ENCODE measurements at places on chromosomes 16 and 17.
A peak's percentile ranks its signal among the peaks of the same experiment; 100 is the strongest.

DNA sequence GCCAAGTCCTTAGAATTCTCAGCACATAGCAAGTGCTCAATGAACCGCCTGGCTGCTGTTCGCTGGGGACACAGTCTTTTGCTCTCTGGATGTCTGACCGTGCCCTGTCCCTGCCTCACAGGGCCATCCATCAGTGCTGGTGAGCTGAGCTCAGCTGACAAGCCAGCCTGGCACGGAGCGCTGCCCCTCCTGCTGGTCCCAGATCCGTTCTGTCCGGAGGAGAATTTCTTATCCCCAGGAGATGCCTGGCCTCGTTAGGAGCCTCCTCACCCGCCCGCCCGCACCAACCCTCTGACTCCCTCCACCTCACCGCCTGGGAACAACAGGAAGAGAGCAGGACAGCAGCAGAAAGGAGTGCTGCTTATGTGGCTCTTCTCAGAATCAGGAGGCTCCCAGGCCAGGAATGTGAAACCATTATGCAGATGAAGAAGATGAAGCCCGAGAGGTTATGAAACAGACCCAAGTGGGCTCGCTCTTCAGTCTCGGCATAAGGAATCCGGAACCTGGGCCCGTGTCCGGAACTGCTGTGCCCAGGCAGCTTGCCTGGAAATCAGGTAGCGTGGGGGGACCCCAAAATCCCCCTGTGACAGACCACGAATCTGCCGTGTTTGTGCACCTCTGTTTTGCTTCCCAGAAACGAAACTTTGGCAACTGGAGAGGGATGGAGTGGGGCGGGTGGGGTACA lies 28.8 kb upstream of the RMI2 start:
- DNase-seq, result no peak

- no peak for DNase-seq
Observed at GRCh38 chr16:87836844-87837581, 32.3 kb downstream of the SLC7A5 start.

GRCh38 chr16:83300326-83300725 lies 507.5 kb upstream of the HSBP1 start:
- no peak for DNase-seq

- DNase-seq, result no peak
Observed at GRCh38 chr17:27333410-27333980, 39.6 kb downstream of the WSB1 start.

GRCh38 chr16:70476272-70477020 lies 22.1 kb downstream of the FCSK start:
- no peak for DNase-seq

- peak; percentile 13 for DNase-seq
Observed at GRCh38 chr17:32461853-32462617, 17.7 kb downstream of the PSMD11 start.

DNA sequence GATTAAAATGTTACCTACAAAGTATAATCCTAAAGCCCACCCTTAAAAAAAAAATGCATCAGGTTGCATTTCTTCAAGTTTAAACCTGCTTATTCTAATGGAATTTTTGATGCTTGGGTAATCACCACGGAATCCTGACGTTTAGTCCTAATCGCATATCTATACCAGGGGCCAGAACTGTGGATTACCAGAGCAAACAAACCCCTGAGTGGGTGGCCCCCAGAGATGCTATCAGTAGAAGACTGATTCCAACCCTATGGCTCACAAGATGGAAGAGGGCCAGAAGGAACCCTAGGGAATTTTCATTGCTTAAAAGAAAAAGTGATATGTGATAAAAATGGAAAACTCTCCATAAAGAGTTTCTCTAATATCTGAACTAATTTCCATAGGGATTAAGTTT lies 152.2 kb upstream of the NOG start:
- no peak for DNase-seq

DNA sequence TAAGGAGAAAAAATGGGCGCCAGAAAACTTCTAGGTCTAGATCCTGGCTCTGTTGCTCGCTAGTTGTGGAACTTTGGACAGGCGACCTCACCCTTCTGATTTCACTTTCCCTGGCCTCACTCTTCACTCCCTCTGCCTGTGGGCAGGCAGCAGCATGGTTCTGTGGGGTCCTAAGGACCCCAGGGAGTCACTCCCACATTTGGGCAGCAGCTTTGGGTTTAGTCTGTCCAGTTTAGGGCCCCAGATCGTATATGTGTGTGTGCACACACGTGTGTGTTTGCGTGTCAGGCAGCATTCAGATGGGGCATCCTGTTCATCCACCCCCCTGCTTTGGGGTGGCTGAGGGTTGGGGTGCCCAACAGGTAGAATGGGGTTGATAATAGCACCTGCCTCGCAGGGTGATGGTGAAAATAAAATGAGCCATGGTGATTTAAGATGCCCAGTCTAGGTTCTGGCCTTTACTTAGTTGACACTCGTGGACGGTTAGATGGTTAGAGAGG lies 102.2 kb downstream of the RAB11FIP4 start:
- DNase-seq, result no peak

DNA sequence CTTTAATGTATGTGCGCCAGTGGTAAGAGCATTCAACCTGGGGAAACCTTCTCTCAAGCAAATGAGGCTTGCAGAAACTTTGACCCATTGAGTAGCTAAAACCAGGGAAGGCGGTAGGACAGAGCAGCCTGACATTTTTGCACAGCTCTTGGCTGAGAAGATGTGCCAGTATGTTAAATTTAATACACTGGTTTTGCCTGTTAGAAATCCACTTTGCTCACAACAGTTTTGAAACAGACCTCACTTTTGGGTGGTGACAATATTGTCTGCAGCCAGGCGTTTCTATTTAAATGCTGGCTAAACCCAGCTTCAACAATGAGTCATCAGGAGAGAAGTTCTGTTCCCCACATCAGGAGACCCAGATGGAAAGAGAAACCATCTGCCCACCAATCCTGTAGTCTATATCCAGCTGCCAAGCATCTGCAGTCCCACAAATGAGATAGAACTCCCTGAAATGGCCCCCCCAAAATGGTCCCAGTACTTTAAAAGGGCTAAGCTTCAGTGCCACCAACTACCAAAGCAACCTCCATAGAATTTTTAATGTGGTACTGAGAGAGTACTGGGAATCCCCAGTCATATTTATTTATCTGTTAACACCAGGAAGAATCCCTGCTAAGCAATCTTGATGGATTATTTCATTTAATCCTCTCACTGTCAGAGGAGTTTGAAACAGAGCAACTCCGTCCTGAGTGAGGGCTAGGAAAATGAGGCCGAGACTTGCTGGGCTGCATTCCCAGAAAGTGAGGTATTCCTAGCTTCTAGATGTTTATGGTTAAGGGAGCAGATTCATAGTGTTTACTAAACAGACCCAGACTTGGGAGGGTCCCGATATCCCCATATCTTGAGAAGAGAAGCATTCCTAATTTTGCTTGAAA lies 29.0 kb upstream of the CLEC3A start:
- no peak for DNase-seq

DNA sequence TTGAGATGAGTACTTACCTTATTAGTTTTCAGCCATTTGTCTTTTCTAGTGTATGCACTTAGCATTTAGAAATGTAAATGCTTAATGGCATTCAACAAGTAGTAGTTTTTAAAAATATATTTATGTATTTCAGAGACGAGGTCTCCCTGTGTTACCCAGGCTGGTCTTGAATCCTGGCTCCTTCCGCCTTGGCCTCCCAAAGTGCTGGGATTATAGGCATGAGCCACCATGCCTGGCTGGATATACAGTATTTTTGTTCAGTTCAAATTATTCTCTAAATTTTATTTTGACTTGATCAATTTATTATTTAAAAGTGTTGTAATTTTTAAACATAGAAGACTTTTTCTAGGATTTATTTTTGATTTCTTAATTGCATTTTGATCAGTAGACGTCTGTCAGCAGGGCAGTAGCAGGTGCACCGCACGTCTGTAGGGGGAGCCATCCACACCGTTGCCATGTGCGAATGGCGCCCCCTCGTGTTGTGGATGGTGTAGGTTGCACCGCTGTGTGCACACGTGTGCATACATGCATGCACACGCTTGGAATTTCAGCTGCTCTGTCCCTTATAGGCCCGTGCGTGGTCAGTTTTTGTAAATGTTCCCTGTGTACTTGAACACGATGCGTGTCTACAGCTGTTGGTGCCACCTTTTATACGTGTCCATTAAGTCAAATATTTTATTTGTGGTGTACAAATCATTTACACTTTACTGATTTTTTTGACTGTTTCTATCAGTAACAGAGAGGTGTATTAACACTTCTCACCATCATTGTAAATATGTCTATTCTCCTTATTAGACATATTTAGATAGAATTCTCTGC lies 30.6 kb downstream of the RPTOR start:
- DNase-seq, result peak; percentile 92

DNA sequence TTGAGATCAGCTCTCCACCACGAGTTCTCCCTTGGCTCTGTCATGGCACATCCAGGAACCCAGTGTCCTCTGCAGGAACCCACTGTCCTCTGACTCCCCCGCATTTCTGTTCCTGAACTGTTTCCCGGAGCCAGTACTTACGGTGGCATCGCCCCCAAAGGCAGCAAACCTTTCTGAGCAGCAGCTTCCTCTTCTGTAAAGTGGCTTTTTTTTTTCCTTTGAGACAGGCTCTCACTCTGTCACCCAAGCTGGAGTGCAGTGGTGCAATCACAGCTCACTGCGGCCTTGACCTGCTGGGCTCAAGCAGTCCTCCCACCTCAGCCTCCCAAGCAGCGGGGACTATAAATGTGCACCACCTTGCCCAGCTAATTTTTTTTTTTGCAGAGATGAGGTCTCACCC lies 32.2 kb downstream of the NAGPA start:
- no peak for DNase-seq

GRCh38 chr16:50207652-50208051 lies 54.5 kb downstream of the TENT4B start:
- DNase-seq, result no peak

Measured in stimulated activated CD4-positive, alpha-beta T cell treated with anti-CD3 and anti-CD28 coated beads, TNF-alpha, amount 100 ng/mL, for 1 hour (primary cell).